ENCODE measurements at places on chromosomes 6 and 20.

- no peak for DNase-seq
These were observed 106.6 kb downstream of the TAF4 start for GRCh38 chr20:61958773-61959700.

DNA sequence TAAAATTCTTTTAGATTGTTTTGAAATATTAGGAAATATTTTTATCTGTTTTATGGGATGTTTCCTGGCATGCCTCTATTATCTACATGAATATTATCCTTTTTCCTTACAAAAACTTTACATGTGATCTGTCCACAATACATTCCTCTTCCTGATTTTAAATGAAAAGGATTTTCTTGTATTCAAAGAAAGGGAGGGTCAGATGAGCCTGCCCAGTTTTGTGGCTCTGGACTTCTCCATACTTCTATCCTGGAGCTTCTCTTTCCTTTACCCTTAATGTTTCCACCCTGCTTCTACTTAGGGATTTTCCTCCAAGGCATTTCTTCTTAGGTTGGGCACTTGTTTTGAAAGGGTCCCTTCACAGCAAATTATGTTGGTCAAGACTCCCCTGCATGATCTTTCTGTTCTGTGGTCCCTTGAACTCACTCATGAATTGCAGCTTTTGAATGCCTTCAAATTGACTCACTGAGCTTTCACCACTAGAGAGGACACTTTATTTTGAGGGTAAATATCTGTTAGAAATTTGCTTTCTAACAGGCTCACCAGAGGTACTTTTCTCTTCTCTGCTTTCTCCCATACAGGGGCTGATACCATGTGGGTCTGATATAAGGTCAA, 104.9 kb downstream of the CENPW start:
- DNase-seq: no peak

GRCh38 chr20:5885866-5886265, 64.5 kb downstream of the TRMT6 start:
- DNase-seq: no peak

- DNase-seq: no peak
These were observed 6.1 kb upstream of the BPIFB6 start for GRCh38 chr20:33025318-33025876.

DNA sequence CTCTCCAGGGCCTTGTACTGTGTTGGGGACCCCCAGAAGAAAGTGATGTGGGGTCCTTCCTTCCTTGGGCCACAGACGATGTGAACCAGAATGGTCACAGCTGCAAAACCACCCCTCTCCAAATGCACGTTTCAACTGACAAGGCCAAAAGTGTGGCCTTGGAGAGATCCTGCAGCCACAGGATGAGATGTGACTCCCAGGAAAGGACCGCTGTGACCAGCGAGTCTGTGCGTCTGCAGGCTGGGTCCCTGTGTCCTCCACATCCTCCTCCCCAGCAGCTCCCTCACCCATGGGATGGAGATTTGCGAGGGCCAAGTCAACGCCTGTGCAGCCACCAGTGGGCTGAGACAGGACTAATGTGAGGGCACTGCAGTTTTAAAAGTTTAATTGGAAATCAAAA, 247.0 kb downstream of the ERMARD start:
- DNase-seq: no peak

DNA sequence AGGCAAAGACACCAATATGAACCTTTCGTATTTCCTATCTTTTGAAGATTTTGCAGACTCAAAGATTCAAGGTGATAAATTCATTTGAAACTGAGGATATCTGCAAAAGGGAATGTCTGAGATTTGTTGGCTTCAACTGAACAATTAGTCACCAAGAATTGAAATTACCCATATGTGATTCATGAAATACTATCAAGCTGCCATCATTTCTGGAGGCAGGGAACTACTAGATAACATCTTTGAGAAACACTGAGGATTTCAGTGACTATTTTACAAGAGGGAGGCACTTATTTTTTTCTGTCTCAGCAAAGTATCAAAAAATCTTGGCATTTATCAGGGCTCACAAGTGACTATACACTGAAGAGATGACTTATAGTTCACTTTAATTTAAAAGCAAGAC, 39.8 kb upstream of the MMS22L start:
- DNase-seq: no peak

DNA sequence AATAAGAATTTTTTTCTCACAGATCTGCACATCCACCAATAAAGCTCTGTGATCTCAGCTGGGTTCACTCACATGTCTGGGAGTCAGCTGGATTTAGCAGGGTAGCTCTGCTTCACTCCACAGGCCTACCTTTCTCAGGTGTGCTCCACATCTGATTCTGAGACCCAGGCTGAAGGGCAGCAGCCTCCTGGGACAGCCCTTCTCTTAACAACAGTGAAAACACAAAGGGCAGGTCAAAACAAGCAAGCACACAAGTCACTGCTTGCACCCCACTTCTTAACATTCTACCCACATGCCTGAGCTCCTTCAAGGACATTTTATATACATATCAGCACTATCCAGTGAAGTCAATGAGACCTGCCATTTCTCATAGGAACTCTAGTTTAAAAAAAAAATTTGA, 96.0 kb upstream of the MAP3K4 start:
- no peak for DNase-seq

DNA sequence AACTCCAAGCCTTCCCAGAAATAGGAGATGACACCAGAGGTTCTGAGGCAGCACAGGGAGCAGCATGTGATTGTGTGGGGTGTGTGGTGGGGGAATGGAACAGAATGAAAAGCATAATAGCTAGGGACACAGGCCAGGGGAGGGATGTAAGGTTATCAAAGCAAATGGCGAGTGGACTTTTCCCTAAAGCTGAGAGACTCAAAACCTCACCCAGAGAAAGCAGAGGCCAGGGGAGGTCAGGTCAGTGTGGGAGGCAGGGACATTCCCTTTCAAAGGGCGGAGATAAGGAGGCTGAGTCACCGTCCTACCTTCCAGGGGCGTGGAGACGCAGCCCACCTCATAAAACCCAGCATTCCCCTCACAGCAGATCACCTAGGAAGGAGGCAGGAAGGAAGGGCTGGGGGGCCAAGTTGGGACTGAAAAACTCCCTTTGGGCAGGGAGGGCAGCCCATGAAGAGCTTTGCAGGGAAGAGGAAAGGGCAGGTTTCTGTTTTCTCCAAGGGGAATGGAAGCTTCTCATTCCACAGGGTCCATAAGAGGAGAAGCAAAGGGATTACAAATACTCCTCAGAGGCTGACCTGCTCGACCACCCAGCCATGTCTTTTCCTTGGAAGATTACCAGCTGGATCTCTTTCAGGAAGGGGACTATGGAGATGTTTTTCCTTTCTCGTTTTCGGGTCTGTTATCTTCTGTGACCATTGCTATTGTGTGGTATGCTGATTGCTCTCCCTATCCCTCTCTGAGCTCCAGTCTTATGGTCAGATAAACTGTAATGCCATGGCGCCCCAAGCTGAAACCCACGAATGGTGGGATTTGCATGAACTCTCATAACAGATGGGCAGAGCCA, 9.6 kb upstream of the LY6G5C start:
- DNase-seq: no peak

DNA sequence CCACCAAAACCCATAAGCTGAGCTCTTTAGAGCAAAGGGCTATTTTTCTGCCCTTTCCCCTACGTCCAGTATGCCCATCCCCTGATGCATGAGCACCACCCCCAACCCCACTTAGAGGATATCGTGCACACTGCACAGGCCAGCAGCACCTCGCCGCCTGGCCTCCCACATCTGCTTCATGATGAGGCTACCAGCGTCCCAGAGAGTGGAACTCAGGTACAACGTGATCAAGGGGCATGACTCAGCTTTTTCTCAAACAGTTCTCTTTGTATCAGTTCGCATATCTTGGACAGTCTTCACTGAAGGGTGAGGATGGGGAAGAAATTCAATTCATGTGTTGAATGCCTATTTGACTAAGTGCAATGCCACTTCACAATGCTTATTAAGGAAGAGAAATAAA, 81.9 kb upstream of the QKI start:
- DNase-seq: no peak

- no peak for DNase-seq
These were observed 178.9 kb downstream of the FUT9 start for GRCh38 chr6:96194675-96195074.

- DNase-seq: no peak
These were observed 64.5 kb downstream of the LIN28B start for GRCh38 chr6:105021399-105021798.

- no peak for DNase-seq
These were observed 63.5 kb downstream of the THBS2 start for GRCh38 chr6:169190144-169190584.

DNA sequence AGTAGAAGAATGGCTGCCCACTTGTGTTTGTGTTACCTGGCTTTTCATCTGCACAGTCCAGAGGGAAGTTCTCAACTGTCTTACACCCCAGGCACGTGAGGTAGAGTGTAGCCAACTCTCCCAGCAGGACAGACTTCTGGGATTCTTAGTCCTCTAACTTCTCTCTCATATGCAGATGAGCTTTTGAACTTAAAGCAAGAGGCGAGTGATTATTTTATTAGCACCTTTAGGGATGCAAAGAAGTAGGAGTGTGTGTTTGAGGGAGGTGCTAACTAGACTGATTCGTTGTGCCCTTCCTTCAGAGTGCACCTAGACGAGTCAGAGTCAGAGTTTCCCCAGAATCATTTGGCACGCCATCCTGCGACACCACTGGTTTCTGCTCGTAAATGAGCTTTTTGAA, 10.8 kb downstream of the CDYL start:
- DNase-seq: no peak

GRCh38 chr6:108862479-108863191, 14.4 kb downstream of the ARMC2 start:
- DNase-seq: no peak

DNA sequence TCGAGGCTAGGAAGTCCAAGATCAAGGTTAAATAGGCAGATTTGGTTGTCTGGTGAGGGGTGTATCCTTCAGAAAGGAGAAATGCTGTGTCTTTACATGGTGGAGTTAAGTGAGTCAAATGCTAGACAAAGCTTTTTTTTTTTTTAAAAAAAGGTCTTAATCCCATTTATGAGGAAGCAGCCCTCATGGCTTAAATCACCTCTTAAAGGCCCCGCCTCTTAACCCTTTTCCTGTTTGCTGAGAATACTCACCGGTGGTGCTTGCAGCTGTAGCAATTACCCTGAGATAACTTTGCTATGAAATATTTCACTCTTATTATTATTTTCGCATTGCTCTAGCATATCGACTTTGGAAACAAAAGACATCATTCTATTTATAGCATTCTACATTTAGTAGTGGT, 30.8 kb downstream of the FBXO30 start:
- DNase-seq: no peak

- no peak for DNase-seq
These were observed 608.7 kb downstream of the EYS start for GRCh38 chr6:65098349-65098748.

DNA sequence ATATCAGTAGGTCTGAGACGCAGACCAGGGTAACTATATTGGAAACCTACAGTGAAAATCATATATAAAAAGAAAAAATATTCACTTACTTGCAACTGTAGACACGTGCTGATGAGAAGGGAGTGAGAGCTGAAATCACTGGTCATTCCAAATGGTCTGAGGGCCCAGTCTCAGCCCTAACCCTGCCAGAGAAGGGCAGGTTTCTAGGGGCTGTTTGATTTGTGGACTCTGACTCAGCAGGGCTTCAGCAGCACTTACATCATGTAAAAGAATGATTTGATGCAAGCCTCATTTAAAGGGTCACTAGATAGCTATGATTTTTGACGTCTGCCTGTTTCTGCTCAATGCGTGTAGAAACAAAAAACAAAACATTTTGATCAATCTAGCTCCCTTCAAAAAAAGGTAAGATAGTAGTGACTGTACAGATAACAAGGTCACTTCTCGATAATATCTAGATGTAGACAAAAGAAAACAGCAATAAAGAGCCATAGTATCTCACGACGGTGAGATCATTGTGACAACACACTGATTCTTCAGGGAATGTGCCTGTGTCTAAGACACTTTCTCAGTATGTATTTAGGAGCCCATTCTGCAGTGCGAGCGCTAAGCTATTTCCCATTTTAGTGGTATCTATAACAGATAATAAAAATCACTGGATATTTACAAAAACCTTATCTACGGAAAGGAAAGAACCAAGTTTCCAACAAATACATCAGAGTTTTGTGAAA, 307.2 kb downstream of the HIVEP2 start:
- no peak for DNase-seq

DNA sequence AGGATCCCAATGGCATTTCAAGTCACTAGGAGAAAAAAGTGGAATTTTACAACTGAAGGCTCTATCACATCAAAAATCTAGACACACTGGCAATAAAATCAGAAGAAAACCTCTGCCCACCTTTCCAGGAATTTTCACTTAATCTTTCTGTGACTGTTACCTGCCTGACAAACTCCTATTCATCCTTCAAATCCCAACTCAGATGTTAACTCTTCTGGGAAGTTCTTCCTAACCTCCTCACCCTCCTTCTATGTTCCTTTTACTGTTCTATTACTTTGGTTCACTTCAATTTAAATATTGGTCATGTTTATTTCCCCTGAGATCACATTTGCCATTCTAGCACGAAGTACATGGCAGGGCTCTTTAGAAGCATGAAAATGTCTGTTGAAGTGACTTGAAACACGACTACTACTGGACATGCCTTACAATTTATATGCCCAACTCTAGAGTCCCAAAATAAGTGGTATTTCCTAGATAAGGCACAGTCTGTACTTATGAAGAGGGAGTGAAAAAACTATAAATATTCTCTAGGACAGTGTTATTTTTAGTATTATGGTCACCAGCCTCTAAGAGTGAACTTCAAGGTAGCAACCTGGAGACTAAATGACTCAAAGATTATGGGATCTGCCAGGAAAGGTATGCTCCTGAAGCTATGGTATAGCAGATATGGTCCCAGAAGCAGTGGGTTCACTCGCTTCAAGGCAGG, 17.1 kb downstream of the CHD6 start:
- no peak for DNase-seq

GRCh38 chr6:12232821-12233220, 57.3 kb upstream of the EDN1 start:
- no peak for DNase-seq

DNA sequence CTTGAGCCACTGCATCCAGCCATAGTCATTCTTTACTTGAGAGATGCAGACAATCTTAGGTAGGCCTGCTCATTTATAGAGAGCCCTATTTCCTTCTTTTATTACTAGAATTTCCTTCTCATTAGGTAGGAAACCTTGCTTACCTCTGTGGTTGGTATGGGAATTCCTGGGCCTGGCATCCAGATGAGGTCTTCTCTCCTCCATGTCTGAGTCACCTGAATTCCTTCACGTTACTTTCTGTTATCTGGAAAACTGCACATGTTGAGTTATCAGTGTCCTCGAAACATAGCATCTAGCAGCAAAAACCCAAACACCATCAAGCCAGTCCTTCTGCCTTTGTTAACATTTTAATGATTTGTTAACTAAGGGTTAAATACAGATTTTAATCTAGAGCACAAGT, 2.2 kb downstream of the ZNFX1 start:
- no peak for DNase-seq
